ENCODE measurements at places on chromosomes 6 and 20.

DNA sequence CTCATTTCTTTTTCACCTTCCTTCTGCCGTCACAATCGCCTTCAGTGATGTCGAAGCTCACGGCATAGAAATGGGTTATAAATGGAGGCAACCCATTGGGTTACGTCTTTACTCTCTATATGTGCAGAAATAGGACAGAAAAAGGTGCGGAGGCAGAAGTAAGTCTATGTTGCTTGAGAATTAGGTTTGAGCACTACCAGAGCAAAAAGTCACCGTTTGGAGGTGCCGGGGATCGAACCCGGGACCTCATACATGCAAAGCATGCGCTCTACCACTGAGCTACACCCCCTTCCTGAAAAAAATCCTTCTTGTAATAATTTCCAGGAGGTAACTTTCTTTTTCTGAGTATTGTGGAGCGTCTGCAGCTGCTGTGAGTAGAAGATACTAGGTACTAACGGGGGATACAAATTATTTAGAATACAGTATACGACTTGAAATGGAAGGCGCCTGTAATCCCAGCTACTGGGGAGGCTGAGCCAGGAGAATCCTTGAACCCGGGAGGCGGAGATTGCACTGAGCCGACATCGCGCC, 134.2 kb downstream of the TRIM27 start:
- no peaks in the 10 kb centered on the region for H3K4me1 ChIP-seq
- no peak overlapping the region for H3K4me3 ChIP-seq
- H3K27ac ChIP-seq = no peak overlapping the region
- H3K27me3 ChIP-seq = peaks cover 34% of the 10 kb centered on the region

- H3K27me3 ChIP-seq = no peaks in the 10 kb centered on the region
- DNase-seq = no peak
- no peak overlapping the region for H3K4me3 ChIP-seq
- H3K27ac ChIP-seq = no peak overlapping the region
- H3K4me1 ChIP-seq = peaks cover 12% of the 10 kb centered on the region
Measured at GRCh38 chr6:154558513-154558912, 48.0 kb upstream of the CNKSR3 start.

DNA sequence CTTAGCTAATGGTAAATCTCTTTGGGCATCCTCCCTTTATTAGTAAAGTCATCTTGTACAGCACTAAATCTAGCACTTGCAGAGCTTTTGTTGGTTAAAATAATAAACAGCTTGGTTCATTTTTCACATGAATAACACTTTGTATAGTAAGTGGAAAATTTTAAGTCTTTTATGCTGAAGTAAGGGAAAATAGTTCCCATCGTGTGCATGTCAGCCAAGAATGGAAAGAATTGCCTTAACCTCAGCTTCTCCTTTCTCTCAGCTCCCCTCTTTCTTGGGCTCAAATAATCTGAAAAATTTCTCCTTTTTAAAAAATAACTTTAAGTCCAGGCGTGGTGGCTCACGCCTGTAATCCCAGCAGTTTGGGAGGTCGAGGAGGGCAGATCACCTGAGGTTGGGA, 16.6 kb downstream of the SNRPC start:
- H3K36me3 ChIP-seq = peaks cover 6% of the 10 kb centered on the region
- no peak for DNase-seq

DNA sequence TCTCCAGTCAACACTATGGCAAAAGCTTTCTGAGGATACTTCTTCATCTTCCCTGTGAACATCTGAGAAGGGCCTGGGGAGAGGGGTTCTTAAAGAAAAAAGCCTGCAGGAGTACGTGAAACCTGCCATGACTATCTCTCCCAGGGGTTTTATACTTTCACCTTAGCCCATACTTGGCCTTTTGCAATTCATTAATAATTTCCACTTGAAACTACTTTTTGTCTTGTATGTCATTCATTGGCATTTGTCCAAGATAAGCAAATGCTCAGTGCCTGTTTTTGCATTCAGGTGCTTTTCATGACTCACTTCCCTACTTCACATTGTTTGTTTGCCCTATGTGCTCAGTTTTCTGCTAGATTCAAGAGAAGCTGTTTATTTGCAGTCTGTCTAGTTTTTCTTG, 580.3 kb upstream of the GJE1 start:
- H3K27me3 ChIP-seq = no peaks in the 10 kb centered on the region
- no peaks in the 10 kb centered on the region for H3K36me3 ChIP-seq
- H3K4me1 ChIP-seq = no peaks in the 10 kb centered on the region
- no peak overlapping the region for H3K27ac ChIP-seq
- DNase-seq = no peak

DNA sequence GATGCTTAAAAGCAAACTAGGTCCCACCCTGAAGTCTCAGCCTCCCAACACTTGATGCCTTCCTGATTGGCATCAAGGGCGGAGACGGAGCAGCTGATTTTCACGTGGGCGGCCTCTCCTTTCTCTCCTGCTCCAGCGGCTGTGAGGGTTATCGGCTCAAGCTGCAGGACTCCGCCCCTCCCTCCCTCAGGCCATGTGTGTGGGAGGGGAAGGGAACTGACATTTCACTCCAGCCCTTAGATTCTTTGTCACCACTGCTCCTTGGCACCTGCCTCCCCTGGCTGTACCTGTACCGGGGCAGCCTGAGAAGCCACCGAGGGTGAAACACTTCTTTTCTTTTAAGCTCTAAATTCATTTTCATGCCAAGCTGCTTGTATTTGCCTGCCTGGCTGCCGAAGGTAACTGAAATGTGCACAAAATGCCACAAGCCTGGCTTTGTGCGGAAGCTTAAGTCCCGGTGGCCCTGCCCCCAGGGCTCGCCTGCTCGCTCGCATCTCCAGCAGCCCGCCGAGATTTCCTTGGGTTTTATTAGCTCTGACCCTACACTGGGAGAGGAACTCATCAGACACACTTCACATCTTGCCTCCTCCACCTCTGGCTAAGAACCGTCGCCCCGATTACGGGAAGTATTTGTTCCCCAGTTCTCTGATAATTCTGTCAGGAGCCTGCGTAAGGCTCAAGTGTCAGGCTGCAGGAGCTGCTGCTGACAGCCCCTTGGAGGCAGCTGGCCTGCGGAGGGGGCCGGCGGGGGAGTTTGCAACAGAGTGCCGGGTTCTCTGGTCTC, 9.6 kb upstream of the CPNE5 start:
- peak overlapping the region; percentile 10 for H3K4me3 ChIP-seq
- peaks cover 21% of the 10 kb centered on the region for H3K4me1 ChIP-seq
- no peaks in the 10 kb centered on the region for H3K36me3 ChIP-seq
- peak overlapping the region; percentile 39 for H3K27ac ChIP-seq
- DNase-seq = no peak

DNA sequence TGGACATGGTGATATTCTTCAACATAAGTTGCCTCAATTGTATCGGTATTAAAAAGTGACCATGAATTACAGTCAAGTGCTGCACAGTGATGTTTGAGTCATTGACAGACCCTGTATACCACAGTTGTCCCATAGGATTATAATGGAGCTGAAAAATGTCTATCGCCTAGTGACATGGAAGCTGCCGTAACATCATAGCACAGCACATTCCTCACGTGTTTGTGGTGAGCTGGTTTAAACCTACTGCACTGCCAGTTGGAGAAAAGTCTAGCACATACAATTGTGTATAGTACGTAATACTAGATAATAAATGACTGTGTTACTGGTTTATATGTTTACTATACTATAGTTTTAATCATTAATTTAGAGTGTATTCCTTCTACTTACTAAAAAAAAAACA, 150.2 kb downstream of the CDH26 start:
- H3K27me3 ChIP-seq = no peaks in the 10 kb centered on the region
- H3K4me1 ChIP-seq = no peaks in the 10 kb centered on the region
- DNase-seq = no peak
- no peaks in the 10 kb centered on the region for H3K36me3 ChIP-seq

DNA sequence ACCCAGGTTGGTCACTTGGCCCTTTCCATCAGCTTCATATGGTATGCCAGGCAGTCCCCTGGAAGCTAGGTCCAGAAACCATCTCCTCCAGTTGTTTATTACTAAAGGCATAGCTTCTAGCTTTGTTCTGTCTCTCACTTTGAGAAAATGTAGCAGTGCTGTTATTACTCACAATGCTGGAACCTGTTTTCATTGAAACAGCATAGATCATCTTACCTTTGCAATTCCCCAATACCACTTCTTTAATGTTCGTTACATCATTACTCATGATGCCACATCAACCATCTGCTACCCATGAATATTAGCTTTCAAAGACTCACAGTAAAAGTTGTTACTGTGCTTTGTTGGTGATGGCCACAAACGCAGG, 88.3 kb downstream of the ADAT2 start:
- H3K27me3 ChIP-seq = no peaks in the 10 kb centered on the region
- H3K27ac ChIP-seq = no peak overlapping the region
- no peak overlapping the region for H3K4me3 ChIP-seq
- H3K4me1 ChIP-seq = no peaks in the 10 kb centered on the region
- no peak for DNase-seq

GRCh38 chr20:5002077-5002413, 735 bp upstream of the SLC23A2 start:
- no peaks in the 10 kb centered on the region for H3K36me3 ChIP-seq
- no peak for DNase-seq
- H3K4me3 ChIP-seq = peak overlapping the region; percentile 70
- H3K4me1 ChIP-seq = peaks cover 25% of the 10 kb centered on the region
- H3K27me3 ChIP-seq = no peaks in the 10 kb centered on the region
- H3K27ac ChIP-seq = no peak overlapping the region

DNA sequence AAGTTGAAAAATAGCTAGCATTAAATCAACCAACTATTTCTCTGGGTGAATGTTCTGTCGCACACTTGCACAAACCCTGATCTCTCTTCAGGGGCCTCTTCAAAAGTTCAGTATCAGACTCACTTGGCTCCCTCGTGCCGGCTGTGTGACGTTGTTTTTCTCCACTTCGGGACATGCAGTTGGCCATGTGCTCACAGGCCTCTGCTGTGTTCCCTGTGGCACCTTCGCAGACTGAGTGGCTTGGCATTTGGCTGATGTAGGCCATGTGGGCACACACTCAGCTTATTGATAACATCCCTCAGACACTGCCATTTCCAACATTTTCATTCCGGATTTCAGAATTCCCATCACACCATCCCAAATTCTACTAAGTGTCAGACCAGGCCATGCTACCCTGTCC, 49.3 kb downstream of the PACRG start:
- no peak for DNase-seq
- no peaks in the 10 kb centered on the region for H3K27me3 ChIP-seq
- H3K4me1 ChIP-seq = no peaks in the 10 kb centered on the region
- no peak overlapping the region for H3K4me3 ChIP-seq
- no peak overlapping the region for H3K27ac ChIP-seq

- H3K36me3 ChIP-seq = no peaks in the 10 kb centered on the region
- no peak overlapping the region for H3K4me3 ChIP-seq
- no peak overlapping the region for H3K27ac ChIP-seq
- DNase-seq = no peak
- no peaks in the 10 kb centered on the region for H3K27me3 ChIP-seq
Measured at GRCh38 chr6:41955412-41955811, 13.8 kb upstream of the CCND3 start.

All from esophagus squamous epithelium (tissue), 5 donors.